Stimulated activated CD8-positive, alpha-beta memory T cell treated with anti-CD3 and anti-CD28 coated beads, Interleukin-4, amount 100 ng/mL, for 48 hours (primary cell): ENCODE measurements at places on chromosomes 2 and 18.
A peak's percentile ranks its signal among the peaks of the same experiment; 100 is the strongest.

DNA sequence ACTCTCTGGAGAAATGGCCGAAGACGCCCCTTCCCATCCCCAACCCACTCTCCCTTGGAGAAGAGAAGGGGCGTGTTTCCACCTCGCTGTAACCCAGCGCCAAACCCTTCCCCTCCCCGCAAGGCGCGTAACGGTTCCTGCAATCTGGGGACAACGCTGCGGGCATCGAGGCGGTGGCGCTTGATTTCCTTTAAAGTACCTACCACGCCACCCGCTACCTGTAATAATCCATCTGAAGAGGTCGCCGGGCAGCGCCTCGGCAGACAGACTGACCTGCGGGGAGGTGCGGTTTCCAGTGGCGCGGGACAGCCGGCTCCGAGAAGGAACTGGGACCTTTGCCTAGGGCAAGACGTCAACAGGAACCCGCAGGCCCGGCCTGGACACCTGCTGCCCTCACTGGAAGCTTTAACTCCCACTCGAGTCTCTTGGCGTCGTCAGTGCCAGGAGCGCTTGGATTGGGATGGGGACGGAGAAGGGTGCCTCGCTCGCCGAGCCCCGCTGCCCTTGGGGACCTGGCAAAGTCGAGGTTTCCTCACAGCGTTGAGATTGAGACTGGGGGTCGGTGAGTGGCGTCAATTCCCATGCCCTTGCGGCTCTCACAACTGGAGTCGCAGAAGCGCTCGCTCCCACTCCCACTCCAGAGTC lies at the start of gene CYP1B1:
Gene CYP1B1 (minus strand): TSS at position 645 of the 645 bp plus-strand sequence. CDS start 763 bp downstream, outside the sequence.
- no peak for DNase-seq

- no peak for DNase-seq
Measured at GRCh38 chr18:51171223-51171622, 26.3 kb downstream of the MEX3C start.

- DNase-seq, result no peak
Measured at GRCh38 chr2:239726631-239727181, 298.4 kb downstream of the NDUFA10 start.

- DNase-seq, result no peak
Measured at GRCh38 chr2:58667137-58667774, 426.1 kb upstream of the FANCL start.

DNA sequence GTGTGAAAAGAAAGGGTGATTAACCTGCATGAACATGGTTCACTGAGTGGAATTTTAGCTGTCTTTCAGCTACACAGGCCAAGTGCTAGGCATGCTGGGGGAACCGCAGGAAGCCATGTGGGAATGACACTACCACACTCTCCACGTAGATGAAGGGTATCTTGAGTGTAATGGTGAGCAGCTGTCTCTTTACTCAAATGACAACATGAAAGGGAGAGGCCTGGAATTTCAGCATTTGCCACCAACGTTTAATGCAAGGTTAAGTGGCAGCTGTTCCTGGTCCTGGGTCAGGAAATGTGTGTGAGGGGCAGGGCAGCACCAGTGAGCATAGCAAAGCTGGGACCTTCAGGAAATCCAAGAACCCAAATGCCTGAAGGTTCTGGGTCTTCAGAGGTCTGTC lies 588.4 kb downstream of the SLC4A3 start:
- DNase-seq, result no peak

GRCh38 chr2:159163930-159164329 lies 122.6 kb downstream of the WDSUB1 start:
- no peak for DNase-seq

DNA sequence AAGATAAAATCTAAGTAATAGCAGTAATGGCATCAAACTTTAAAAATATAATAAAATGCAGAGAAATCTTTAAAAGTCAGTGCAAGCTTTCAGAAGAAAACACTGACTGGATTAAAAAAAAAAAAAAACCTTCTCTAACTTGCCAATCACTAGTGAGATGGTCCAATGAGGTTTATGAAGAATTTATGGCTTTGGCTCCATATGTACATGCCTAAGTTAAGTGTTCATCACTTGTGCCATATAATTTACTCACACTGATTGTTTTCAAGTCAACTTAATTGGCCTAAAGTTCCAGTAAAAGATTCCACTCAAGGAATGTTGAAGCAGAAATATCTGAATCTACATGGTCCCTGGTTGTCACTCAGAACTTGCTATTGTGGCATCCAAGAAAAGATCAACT lies 40.7 kb upstream of the RAB27B start:
- DNase-seq, result no peak

DNA sequence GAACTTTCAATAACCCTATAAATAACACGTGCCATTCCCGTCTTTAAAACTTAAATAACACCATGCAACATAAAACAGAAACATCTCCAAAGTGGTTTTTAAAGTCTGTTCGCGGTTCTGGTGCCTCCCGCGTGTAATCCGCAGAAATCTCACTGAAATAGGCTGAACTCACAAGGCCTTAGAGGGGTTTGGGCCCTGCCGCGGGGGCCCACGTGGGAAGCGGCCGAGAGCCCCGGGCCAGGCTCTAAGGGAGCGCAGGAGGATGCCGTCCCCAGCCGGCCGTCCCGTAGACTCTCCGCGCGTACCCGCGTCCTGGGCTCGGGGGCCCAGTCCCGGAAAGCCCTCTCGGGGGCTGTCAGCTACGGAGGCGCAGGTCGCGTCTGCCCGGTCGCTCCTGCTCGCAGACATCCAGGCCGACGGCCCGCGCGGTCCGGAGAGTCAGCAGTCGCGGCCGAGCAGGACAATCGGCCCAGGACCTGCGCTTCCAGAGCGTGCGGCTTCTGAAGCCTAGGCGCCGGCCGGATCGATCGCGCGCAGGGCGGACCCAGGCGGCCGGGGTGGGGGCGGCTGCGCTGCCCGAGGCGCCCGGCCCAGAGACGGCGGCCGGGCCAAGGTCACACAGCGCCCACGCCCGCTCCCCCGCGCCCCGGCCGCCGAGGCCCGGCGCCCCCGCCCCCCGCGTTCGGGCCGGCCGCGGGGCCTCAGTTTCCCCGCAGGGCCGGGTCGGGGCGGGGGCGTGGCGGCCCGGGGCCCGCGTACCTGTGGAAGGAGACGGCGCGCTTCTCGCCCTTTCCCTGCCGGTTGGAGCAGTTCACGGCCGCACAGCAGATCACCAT lies 558 bp downstream of the THAP4 start:
- peak; percentile 59 for DNase-seq

- no peak for DNase-seq
Measured at GRCh38 chr2:7694076-7694985, 777.1 kb downstream of the RNF144A start.

DNA sequence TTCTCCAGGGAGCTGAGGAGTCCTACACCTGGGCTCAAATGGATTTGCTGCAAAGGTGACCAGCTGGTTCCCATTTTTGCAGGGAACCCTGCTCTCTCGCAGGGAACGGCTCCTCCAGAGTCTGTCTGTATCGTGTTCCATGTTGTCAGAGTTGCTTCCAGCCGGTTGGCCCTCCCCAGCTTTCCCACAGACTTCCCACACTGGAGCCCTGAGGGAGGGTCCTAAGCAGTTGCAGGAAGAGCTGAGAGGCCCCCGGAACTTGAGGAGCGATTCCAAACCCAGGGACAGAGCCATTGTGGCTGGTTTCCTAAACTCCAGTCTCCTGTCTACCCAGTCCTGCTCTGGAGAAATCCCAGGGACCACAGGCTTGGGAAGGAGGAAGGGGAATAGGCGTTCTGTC lies 121.7 kb upstream of the PPP1CB start:
- DNase-seq, result no peak

DNA sequence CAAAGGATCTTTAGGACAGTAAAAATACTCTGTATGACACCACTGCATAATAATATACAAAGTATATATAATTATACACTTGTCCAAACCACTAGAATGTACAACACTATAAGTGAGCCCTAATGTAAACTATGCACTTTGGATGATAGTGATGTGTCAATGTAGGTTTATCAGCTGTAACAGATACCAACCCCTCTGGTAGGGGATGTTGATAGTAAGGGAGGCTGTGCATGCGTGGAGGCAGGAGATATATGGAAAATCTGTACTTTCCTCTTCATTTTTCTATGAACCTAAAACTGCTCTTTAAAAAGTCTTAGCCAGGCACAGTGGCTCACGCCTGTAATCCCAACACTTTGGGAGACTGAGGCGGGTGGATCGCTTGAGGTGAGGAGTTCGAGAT lies 37.5 kb upstream of the SP3 start:
- DNase-seq, result no peak

- peak; percentile 88 for DNase-seq
Measured at GRCh38 chr2:222708274-222708710, 36.8 kb downstream of the MOGAT1 start.

GRCh38 chr2:232352511-232353091 lies 25.9 kb upstream of the ALPP start:
- no peak for DNase-seq

DNA sequence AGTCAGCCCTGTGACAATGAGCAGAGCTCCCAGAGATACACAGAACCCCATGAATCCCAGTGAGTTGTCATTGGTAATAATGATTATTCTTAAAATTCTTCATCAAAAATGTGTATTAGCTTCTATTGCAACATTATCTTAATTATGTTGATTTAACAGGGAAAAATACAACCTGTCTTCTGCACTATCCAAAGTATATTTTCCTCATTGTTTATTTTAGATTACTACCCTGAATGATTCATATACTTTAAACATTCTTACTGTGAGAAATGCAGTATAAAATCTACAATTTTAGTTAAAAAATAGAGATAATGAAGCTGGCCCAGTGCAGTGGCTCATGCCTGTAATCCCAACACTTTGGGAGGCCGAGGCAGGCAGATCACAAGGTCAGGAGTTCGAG lies 125.2 kb upstream of the LYPD1 start:
- DNase-seq, result no peak
